ENCODE measurements at places on chromosomes 4 and X.

DNA sequence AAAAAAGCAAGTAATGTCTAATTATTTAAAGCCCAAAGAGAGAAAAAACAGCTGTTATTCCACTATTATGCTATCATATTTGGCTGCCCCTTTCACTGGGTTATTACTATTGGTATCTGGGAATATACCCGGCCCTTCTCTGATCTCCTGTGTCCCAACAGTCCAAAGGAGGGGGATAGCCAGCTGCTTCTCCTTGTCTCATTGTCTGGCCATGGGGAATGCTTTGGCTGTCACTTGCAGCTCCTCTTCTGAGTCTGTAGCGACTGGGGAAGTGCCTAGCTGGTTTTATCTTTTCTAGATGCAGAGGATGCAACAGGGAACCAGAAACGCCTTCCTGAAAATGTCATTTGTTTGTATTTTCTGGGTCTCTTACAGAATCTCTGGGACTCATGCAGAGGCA is 33.9 kb downstream of the MGARP start:
- H3K27ac ChIP-seq = no peak overlapping the region
- H3K27me3 ChIP-seq = no peaks in the 10 kb centered on the region
- H3K4me3 ChIP-seq = no peak overlapping the region
- H3K4me1 ChIP-seq = peaks cover 8% of the 10 kb centered on the region

DNA sequence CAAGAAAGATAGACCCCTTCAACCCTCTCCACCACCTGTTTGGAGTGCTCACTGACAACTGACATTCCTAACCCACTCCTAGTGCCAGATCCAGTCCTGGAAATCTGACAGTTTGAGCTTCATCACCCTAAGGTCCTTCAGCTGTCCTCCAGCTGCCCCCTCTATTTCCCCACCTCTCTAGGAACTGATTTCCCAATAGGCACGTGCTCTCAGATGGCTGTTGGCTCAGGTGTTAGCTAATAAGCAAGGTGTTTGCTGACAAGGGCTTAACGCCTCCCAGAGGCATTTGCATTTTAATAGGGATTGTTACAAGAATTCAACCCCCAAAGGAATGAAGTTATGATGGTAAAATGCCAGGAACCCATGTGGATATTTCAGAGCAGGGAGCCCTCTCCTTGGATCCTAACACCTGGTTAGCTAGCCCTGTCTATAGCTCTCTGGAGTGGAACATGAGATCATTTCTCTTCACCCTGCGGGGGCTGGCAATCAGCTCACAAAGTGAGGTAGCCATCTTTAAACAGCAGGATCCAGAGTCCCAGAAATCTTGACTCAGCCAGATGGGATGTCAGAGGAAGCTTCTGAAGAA is 348.5 kb upstream of the SFRP2 start:
- no peak overlapping the region for H3K27ac ChIP-seq
- no peaks in the 10 kb centered on the region for H3K27me3 ChIP-seq
- DNase-seq = no peak
- H3K36me3 ChIP-seq = no peaks in the 10 kb centered on the region
- no peak overlapping the region for H3K4me3 ChIP-seq

DNA sequence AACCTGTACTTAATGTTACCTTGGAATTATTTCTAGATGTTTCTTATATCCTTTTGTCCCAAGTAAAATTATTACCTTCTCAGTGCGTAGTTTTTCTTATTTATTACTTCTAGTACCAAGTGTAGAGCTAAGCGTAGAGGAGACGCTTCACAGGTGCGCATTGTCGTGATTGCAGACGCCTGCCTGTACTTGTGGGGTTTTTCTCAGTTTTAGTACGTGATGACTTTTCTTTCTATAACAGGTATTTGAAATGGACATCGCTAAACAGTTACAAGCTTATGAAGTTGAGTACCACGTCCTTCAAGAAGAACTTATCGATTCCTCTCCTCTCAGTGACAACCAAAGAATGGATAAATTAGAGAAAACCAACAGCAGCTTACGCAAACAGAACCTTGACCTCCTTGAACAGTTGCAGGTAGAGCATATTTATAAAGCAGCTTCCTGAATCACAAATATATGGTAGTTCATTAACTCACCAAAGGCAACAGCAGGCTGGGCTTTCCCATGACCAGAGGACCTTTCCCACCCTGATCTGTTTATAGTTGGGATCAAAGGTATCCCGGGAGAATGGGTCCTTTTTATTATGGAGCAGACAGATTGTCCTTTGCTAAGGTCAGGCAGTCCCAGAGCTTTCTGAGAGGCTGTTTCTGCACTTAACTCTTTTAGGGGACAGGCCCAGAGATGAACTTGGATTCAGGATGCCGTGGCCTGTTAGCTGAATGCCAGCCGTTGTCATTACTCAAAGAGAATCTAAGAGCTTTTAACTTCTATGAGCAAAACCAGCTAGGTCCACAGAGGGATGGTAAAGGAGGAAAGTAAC is 172.9 kb downstream of the PTTG2 start:
- DNase-seq = peak; percentile 82
- peak overlapping the region; percentile 84 for H3K27ac ChIP-seq
- H3K27me3 ChIP-seq = no peaks in the 10 kb centered on the region
- H3K4me3 ChIP-seq = no peak overlapping the region
- peaks cover 40% of the 10 kb centered on the region for H3K4me1 ChIP-seq

DNA sequence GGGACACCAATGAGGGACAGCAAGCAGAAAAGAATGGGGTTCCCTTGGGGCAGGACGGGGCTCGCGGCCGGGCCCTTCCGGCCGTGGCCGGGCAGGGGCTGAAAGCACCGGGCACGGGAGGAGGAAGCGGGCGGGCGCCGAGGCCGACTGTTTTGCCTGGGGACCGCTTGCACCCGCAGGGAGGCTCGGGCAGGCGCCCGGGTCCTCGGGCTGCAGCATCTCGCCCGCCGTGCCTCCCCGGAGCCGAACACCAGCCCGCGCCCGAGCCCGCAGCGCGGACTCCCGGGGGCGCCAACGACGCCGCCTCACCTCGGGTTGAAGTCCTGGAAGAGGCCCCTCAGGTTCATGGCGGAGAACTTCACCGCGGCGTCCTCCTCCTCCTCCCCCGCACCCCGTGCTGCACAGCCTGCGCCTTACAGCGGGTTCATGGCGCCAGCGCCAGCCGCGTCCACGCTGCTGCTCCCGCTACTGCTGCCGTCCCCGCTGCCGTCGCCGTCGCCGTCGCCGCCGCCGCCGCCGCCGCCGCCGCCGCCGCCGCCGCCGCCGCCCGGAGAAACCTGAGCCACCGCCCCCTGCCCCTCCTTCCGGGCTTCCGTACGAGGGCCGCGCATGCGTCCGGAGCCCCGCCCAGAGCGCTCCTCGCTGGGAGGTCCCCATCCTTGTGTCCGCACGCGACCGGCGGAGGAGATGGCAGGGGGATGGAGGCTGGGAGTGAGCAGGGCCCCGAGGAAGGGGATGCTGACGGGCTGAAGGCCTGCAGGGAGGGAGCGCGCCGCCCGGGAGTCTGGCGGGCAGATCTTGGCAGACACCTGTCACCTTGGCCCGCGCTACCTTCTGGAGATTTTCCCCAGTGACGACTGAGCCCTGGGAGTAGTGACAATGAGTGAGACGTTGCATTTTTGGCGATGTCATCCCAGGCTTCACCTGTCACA is at the start of gene TMEM185A:
TSS of gene TMEM185A (minus strand) at position 559 of the 932 bp plus-strand sequence. CDS start at position 347, 212 bp downstream.
- H3K4me1 ChIP-seq = peaks cover 13% of the 10 kb centered on the region
- H3K4me3 ChIP-seq = peak within 1 kb of the TSS; percentile 77
- peak within 1 kb of the TSS; percentile 79 for H3K27ac ChIP-seq
- no peaks in the 10 kb centered on the region for H3K36me3 ChIP-seq
- H3K27me3 ChIP-seq = no peaks in the 10 kb centered on the region

DNA sequence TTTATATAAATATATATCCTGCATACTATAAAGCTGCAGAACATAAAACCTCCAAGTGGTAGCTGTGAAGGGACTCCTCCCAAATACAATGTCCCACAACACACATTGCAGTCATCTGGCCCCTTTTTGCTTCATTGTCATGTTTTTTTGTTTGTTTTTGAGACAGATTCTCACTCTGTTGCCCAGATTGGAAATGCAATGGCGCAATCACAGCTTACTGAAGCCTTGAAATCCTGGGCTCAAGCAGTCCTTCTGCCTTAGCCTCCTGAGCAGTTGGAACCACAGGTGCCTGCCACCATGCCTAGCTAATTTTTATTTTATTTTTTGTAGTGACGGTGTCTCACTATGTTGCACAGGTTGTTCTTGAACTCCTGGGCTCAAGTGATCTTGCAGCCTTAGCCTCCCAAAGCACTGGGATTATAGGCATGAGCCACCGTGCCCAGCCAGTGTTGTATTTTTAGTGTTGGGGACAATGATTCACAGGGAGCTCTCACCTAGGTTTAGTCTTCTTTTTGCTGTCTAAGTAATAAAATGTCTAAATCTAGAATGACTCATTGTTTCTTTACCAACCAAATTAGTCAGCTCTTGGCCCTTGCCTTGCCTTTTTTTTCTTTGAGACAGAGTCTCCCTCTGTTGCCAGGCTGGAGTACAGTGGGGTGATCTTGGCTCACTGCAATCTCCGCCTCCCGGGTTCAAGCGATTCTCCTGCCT is 24.0 kb upstream of the XIAP start:
- no peak overlapping the region for H3K4me3 ChIP-seq
- H3K27ac ChIP-seq = no peak overlapping the region
- H3K4me1 ChIP-seq = no peaks in the 10 kb centered on the region
- H3K27me3 ChIP-seq = no peaks in the 10 kb centered on the region

GRCh38 chr4:7389101-7389701 is 45.5 kb downstream of the PSAPL1 start:
- no peaks in the 10 kb centered on the region for H3K4me1 ChIP-seq
- no peak overlapping the region for H3K4me3 ChIP-seq
- DNase-seq = no peak
- H3K27ac ChIP-seq = no peak overlapping the region
- no peaks in the 10 kb centered on the region for H3K27me3 ChIP-seq
- no peaks in the 10 kb centered on the region for H3K36me3 ChIP-seq

DNA sequence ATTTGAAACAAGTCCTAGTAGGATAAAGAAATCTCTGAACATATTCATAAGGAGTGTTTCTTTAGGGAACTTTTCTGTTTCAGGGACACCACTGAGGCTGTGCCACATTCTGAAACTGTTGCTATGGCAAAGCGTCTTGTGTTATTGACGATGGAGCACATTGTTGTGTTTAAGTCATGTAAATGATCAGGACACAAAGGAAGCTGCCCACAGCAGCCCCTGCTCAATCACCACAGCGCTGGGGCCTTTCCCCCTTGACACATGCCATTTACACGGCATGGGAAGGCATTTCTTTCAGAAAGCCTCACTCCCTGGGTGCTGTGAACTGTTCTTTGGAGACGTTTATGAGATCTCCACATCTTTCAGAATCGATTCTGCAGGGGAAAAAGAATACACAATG is 39.8 kb upstream of the MID1 start:
- no peaks in the 10 kb centered on the region for H3K36me3 ChIP-seq
- no peaks in the 10 kb centered on the region for H3K27me3 ChIP-seq
- H3K27ac ChIP-seq = no peak overlapping the region
- no peaks in the 10 kb centered on the region for H3K4me1 ChIP-seq
- DNase-seq = no peak

DNA sequence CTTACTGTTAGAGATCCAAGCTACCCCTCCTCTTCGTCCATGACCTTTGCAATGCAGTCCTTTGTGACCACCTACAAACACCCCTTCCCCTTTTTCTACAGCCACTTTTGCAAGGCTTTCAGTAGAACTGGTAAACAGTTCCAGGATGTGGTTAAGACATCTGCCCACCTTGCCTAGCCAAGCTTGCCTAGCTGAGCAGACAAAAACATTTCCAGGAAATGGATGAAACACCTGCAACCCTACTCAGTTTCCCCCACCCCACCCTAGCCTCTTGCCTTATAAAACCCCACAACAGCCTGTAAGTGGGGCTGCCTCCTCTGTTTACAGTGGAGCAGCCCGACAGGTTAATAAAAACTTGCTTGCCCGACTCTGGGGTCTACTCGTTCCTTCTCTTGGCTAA is 133.8 kb downstream of the ZC4H2 start:
- DNase-seq = no peak
- no peaks in the 10 kb centered on the region for H3K36me3 ChIP-seq
- H3K4me3 ChIP-seq = no peak overlapping the region

- peaks cover 6% of the 10 kb centered on the region for H3K4me1 ChIP-seq
- no peaks in the 10 kb centered on the region for H3K27me3 ChIP-seq
- H3K36me3 ChIP-seq = no peaks in the 10 kb centered on the region
- peak; percentile 59 for DNase-seq
Observed at GRCh38 chrX:149720021-149720689, 8.3 kb downstream of the MAGEA11 start.

DNA sequence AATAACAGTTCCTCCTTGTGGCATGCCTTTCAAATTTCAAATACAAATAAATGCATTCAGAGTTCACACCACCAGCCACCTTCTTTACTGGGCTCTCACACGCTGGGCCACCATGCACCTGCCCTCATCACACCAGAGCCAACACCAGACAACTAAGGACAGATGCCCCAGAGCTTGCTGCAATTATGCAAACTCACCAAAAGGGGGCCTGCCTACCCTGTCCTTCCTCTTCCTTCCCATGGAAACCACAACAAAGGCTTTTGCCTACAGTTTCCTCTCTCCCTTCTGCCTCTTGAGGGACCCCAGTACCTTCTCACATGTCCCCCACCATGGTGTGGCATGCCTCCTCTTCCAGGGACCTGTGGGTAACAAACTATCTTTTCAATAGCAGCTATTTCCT is 1333.9 kb upstream of the TENM3 start:
- H3K4me3 ChIP-seq = no peak overlapping the region
- no peak overlapping the region for H3K27ac ChIP-seq
- H3K27me3 ChIP-seq = no peaks in the 10 kb centered on the region
- no peak for DNase-seq
- H3K4me1 ChIP-seq = no peaks in the 10 kb centered on the region

DNA sequence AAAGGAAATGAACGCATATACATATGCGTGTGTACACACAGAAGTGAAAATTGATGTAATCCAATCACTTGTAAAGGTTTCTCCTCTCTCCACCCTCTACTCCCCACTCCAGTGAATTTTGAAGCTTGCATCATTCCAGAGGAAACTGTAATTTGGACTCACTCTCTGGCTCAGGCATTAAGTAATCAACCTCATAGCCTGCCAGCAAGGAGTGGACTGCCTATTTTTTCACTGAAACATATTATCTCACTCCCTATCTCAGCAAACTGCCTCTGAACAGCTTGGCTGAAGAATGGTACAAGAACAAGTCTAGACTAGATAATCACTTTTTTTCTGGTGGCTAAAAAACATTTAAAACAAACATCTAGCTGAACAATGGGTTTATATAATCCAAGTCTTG is 124.2 kb downstream of the C4orf51 start:
- H3K27ac ChIP-seq = no peak overlapping the region
- no peaks in the 10 kb centered on the region for H3K27me3 ChIP-seq
- H3K4me3 ChIP-seq = no peak overlapping the region
- no peak for DNase-seq
- H3K36me3 ChIP-seq = no peaks in the 10 kb centered on the region
- peaks cover 42% of the 10 kb centered on the region for H3K4me1 ChIP-seq

- H3K36me3 ChIP-seq = no peaks in the 10 kb centered on the region
- no peak for DNase-seq
- H3K4me1 ChIP-seq = no peaks in the 10 kb centered on the region
- H3K27ac ChIP-seq = peak overlapping the region; percentile 2
Observed at GRCh38 chr4:87073199-87074120, 138.6 kb downstream of the AFF1 start.

DNA sequence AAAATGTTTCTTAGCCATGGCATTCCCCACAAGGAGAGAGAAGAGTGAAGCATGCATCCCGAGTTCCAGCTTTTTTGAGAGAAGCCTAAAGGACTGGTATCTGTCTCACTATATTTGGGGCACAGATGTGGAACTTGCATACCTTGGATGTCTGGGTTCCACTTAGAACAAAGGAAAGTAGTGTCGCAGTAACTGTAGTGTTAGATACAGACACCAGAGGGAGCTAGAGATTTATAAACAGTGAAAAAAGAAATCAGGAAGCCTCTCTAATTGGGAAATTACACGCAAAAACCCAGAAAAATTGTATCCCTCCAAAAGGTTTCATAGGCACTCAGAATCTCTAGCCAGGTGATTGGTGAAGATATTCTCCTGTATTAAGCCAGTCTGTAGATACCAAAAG is 34.4 kb downstream of the AGTR2 start:
- peak; percentile 24 for DNase-seq
- H3K36me3 ChIP-seq = no peaks in the 10 kb centered on the region
- no peak overlapping the region for H3K4me3 ChIP-seq
- no peak overlapping the region for H3K27ac ChIP-seq
